ENCODE measurements at places on chromosomes 5 and 9. TPM values are rescaled to one million over a fixed set of nuclear protein-coding genes. Genes with fewer than 3 reads are reported as not detected.

GRCh38 chr9:99822806-99823591, 1.3 kb downstream of the NR4A3 start:
- peak; percentile 76 for DNase-seq

GRCh38 chr9:99811172-99811571, 10.5 kb upstream of the NR4A3 start:
- no peak for DNase-seq

DNA sequence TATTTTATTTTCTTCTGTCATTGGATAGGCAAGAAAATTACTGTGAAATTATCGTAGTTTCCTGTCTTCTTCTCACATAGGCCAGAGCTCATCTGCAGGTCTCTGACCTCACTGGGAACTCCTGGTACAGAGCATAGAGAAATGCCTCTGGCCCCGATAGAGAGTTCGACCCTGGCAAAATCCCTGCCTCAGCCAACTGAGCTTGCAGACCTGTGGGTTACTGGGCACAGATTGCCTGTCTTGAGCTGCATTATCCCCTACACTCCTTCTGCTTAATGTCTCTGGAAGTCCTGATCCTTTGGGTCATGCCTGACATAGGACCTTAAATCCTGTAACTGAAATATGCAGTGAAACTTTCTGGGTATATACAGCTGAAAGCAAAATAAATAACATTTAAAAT, 439.3 kb upstream of the CTNND2 start:
- no peak for DNase-seq

DNA sequence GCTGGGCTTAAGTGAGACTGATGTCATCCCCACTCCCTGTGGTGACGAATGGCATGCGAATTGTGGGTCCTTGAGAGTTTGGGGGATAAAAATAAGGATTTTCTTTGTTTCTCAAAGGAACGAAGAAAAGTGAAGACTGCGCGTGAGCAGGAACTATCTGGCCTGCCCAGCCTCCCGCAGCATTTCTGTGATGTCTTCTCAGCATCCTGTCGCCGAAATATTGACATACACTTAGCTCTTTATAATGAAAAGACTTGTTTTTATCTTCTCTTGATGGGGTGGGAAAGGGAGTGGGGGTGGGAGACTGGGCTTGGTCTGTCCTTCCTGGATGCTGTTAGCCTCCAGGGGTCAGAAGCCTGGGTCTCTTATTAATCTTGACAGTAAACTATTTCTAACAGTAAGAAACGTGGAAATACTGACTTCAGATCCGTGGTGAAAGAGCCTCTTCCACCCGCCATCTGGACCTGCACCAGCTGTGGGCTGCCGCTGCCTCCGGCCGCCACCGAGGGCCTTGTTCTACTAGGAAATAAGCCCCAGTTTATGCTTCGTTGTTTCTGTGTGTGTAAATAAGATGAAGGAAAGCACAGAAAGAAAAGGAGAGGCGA, 239.6 kb downstream of the FANCC start:
- no peak for DNase-seq

DNA sequence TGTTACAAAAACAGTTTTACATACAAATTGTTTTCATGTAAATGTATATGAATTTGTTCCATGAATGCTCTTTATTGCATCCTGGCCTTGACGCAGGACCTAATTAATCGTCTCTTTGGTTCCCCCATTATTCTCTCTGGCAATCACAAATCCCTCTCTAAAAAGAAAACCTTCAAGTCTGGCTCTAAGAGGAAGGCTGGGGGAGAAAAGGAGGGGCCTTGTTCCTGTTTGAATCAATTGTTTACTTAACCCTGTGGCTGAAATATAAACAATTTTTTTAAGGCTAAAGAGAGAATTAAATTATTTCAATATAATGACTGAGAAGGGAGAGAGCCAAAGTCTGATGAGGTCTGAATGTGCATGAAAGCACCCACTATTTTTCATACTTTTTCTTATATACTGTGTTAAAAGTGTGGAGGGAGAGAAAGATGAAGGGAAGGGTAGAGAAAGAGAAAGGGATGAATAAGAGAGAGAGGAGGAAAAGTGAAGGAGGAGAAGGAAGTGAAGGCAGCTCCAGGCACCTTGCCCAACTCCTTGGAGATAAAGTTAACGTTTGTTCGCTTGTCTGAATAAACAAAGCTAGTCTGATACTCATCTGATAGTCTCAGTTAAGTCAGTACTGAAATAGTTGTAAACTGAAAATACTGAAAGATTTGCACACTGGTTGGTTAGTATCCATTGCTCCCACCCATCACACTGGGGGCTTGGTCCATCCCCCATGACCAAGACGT, 116.4 kb upstream of the SPDL1 start:
- DNase-seq = no peak

- DNase-seq = peak; percentile 63
Observed at GRCh38 chr5:137491121-137491520, 8.0 kb downstream of the SPOCK1 start.

DNA sequence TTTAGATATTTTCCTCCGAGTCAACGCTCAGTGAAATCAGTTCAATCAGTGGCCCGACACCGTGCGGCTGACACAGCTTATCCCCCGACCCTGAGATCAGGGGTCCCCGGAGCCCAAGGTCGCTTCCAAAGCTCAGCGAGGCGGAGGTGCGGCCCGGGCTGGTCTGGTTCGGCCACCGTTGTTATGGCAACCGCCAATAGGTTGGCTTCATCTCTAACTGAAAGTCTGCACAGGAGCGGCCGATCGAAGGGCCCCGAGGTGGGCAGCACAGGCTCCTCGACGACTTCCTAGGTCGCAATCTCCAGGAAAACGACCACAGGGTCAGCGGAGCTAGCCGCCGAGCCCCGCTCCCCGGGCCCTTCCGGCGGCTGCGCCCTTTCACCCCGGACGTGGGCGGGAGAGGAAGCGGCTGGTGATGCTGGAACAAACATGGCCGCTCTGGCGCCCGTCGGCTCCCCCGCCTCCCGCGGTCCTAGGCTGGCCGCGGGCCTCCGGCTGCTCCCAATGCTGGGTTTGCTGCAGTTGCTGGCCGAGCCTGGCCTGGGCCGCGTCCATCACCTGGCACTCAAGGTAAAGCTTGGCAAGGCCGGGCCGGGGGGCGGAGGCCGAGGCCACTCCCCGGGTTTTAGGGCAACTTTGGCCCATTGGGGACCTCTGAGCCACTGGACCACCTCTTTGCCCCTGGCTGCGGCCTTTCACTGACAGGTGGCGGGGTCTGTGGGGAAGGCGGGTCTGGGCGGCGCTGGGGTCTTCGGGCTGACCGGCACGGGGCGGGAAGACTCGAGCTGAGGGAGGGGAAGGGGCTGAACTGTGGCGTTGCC, at the start of gene GPR107:
Gene GPR107 (plus strand): TSS at position 403 of the 821 bp plus-strand sequence. CDS start 27 bp downstream, at position 430.
- peak; percentile 87 for DNase-seq

- DNase-seq = no peak
Observed at GRCh38 chr5:137937994-137938750, 48.9 kb downstream of the PKD2L2 start.

DNA sequence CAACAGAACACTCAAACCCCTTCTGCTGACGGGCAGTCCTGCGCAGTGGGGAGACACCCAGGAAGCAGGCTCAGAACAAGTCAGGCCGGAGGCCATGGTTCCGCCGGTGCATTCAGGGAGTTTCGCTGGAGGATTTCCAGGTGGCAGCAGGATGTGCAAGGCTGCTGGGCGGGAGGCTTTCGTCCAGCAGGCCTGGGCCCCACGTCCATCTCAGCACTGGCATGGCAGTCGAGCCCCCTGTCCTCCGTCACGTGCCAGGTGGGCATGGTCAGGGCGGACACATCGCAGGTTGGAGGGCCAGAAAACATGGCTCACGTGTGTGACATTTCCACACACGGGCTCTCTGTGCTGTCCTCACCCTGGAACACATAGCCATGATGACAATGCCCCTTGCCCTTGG, 299.9 kb upstream of the IRX2 start:
- peak; percentile 16 for DNase-seq

The MGAT1 gene
- 62.9 TPM for total RNA-seq

The INSL4 gene
- not detected for total RNA-seq

The UNC13B gene
- 13.2 TPM for total RNA-seq

The IL3 gene
- not detected for total RNA-seq

The LECT2 gene
- not detected for total RNA-seq

The RMI1 gene
- total RNA-seq = 8.8 TPM

All from Daoy (cell line).